GF-D8 (cell line): ENCODE measurements at places on chromosomes 16 and 17.

DNA sequence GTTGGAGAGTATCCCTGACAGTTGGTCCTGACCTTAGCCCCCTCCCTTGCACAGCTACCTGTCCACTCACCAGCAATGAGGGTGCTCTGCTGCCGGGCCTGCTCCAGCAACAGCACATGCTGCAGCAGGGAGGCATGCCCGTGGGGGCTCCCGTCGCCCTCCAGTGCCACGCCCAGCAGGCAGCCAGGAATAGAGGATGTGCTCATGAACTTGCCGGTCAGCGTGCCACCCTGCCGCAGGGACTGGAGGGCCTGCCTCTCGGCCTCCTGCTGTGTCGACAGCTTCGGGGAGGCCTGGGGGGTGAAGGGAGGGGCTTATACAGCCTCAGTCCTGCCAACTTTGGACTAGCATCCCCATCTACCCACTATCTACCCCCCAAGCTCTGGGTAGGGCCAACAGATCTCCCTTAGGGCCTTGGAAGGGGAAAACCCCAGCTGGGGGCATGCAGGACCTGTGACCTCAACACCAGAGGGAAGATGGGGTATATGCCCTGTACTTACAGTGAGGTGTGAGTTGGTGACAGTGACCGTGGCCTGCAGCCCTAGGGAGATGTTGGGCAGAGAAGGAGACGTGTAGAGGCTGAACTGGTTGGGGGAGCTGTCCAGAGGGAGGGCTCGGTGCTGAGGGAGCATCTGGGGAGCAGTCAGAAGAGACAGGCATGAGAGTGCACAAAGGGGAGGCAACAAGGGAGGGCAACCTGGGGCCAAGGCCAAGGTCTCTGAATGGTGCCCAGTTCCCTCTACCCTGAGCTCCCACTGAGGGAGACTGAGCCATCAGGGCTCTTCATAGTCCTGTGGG lies 20.9 kb downstream of the G6PC3 start:
- DNase-seq = no peak

DNA sequence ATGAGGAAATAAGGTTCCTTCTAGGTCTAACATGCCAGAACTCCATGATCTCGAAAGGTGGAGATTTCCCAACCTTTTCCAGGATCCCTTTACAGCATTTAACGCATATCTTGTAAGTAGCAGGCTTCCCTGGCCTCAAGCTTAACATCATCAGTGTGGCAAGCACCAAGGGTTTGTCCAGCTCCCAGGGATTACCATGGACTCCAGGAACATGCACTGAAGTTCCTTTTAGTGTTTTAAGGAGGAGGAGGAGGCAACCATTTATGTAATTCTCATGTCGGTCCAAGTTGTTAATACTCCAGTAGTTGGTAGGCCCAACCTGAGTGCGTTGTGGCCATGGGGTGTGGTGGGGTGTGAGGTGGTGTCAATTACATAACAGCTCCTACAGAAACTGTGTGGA lies 11.8 kb upstream of the SKAP1 start:
- DNase-seq = no peak

- no peak for DNase-seq
Measured at GRCh38 chr17:65511316-65511715, 50.1 kb downstream of the AXIN2 start.

DNA sequence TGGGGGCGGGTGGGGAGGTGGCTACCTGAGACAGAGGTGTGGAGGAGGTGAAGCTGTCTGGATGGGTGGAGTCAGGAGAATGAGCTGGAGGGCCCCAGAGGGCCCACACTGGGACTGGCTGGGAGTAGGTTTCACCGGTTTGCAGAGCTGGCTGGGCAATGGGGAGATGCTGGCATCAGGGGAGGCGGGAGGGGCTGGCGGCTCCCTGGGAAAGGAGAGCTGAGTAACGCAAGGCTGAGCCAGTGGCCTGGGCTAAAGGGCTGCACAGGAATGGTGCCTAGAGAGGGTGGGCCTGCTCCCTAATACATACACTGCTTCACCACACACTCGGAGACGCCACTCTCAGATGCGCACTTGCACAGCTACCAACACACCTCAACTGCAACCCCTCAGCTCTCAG lies 12.4 kb downstream of the P3H4 start:
- DNase-seq = no peak

GRCh38 chr17:58541249-58541648 lies 26.8 kb upstream of the MTMR4 start:
- DNase-seq = no peak

- DNase-seq = no peak
Measured at GRCh38 chr17:77723909-77724875, 234.3 kb upstream of the TNRC6C start.

- DNase-seq = no peak
Measured at GRCh38 chr17:18076936-18077335, 10.8 kb upstream of the DRG2 start.

DNA sequence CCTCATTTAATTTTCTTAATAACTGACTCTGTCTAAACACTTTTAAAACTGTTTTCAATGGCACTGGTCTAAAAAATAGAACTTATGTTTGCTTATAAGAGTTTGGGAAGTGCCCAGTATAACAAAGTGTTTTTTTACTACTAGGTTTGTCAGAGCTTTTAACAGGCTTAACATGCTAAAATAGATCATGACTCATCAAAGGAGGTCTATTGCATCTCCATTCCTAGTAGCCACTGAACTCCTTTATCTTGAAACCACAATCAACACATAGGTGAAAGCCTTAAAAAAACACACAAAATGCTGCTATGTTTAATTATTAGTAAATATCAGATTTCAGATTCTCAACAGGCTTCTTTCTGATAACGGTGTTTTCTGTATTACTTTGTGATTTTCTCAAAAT lies 196.4 kb upstream of the KIF2B start:
- DNase-seq = no peak

DNA sequence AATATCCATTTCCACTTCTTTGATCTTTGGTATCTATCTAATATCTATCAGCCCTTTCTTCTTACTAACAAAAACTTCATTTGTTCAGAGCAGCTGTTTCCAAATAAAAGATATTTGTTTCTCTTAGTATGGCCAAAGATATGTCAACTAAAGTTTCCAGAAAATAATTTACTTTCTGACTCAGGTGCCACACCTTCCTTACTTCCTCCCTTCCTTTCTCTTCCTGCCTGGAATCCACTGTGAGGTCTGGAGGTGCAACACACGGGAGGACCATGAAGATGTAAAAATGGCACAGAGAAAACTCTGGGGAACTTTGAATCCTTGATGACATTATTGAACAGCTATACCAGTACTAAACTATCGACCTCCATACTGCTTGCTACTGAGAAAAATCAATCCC lies 14.0 kb downstream of the MED13 start:
- DNase-seq = no peak

DNA sequence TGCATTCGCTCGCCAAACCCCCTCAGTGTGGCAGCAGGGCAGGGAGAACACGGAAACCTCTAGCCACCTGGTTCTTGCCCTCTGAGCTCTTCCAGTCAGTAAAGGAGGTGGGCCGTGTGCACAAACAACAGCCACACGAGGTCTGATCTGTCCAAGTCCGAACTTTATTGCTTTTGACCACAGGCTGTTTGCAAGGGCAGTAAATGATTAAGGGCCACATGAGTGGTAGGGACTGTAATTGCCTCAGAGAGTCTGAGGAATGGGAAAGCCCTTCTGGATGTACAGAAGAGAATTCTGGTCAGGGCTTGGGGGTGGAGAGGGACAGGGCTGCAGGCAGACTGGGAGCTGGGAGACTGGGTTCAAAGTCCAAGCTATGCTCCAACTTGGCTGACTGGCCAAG lies 75.7 kb upstream of the LHX1 start:
- DNase-seq = no peak

DNA sequence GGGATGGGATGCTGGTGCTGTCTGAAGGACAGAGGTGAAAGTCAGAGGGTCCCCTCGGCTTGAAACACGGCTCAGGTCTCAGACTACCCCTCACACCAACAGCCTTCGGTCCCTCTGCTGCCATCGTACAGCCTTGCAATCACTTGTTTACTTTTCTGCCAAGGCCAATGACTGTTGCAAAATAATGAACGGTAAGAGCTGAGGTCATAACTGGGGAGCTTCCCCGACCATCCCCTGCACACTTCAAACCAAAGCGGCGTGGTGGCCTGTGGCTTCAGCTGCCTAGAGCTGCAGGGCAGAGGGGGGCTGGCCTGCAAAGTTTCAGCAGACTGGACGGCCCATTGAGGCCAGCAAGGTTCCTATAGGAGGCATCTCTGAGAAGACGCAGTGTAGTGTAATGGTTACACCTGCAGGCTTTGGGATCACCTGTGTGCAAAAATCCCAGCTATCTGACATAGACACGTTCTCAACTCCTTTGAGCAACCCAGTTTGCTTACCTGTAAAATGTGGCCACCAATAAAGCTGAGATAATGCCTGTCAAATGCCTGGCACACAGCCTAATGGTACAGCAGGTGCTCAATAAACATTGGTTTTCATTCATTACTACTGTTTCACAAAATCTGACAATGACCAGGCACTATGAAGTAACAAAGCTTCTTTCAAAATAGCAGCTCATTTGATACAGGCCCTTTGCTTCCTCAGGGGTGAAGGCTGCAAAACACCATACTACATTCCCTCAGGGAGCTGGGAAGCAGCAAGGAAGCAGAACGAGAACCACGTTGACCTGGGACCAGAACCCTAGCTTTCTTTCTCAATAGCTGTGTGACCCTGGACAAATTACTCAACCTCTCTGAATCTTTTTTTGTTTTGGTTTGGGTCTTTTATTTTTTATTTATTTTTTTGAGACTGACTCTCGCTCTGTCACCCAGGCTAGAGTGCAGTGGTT lies 5.0 kb downstream of the PAM16 start:
- DNase-seq = peak; percentile 76

- DNase-seq = no peak
Measured at GRCh38 chr17:20920815-20921199, 122.0 kb downstream of the USP22 start.

DNA sequence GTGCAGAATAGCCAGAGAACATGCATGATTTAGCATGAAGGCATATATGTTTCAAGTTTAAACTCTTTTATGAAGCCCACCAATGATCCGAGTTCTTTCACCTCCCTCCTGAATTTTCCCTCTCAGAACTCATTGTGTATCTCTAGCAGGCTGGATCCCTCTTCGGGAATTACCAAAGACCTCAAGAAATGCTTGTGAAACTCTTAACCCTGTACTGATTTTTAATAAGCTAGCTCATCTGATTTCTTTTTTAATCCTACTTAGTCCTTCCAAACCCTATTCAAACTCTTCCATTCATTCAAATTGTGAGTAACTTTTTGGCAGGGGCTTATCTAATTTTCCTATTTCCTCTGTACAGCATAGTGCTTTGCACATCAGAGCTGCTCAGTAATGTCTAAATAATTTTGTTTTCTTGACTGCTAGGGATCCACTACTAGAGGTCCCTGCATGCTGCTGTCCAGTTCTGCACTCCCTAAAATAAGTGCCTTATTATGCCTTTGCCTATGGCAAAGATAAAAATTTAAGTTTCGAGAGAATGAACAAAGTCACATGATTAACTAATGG lies 723.8 kb downstream of the CDH11 start:
- DNase-seq = no peak

DNA sequence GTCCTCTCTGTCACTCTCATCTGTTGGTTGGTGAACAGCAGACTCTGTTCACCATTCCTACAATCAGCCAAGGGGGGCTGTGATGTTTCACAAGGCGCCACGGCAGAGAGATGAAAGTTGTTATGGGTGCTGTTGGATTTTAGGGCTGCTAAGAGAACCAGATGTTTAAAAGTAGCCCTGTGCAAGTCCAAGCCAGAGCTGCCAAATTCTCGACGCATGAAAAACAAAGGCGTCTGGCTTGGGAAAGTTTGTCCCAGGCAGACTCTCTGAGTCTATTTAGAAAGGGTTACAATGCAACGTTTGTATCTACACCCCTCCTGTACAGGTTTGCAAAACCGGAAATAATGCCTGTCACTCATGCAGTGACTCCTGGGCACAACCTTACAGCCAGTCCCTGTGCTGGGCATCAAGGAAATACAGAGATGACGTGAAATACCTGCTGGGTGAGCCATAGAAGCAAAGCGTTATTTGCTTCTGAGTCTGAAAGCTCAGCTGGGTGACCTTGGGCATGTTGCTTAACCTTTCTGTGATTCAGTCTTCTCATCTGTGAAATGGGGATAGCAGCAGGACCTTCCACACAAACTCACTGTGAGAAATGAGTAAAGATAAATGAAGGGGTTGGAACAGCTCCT lies 74.8 kb downstream of the XYLT1 start:
- no peak for DNase-seq

DNA sequence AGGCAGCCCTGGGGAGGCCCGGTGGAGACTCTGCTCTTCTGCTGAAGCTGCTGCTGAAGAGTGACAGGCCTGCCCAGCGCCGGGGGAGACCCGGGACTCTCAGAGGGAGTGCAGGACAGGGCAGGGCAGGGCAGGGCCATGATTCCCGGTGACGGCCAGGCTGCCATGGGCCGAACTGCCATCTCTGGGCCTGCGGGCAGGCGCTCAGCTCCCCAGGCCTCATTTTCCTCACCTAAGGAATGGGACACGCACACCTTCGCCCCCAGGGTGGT lies 22.6 kb upstream of the SSTR5 start:
- no peak for DNase-seq

DNA sequence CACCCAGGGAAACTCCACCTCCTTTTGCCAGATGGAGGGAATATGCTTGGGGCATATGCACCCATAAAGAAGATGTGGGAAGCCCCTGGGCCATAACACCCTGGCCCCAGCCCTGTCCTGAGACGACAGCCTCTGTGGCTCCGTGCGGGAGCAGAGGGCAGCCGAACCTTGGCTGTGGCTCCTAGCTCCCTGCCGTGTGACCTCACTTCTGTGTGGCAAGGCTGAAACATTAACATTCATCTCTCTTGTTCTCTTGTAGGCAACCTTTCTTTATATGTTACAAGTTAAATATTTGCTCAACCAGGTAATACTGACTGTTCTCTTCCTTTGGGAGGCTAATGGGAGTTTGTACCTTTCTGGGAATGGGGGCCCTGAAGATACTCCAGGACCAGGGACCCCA lies 17.5 kb downstream of the SLC47A1 start:
- no peak for DNase-seq

- no peak for DNase-seq
Measured at GRCh38 chr17:9763643-9764042, 27.7 kb downstream of the DHRS7C start.

DNA sequence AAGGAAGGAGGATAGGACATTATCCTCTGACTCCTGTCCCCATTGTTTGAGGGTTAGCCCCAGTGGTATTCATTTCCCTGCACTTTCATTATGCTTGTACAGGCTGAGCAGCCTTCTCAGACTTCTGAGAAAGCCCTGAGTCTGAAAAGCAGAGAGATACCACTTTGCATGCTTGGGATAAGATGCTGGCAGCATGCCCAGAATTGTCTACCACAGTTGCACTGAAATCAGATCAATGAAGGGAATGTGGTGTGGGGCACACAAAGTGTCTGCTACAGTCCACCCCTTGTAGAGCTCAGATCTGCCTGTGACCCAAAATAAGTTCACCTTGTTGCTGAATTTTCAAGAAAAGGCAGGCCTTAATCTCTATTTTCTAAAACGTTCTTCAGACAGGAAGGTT lies 160.6 kb downstream of the CCT6B start:
- DNase-seq = no peak

GRCh38 chr17:15945527-15946191 lies 729 bp downstream of the ADORA2B start:
- no peak for DNase-seq
